ENCODE measurements at places on chromosomes 5 and 9.

GRCh38 chr5:100550531-100551051 is 15.4 kb downstream of the FAM174A start:
- no peaks in the 10 kb centered on the region for H3K4me1 ChIP-seq
- peaks cover 8% of the 10 kb centered on the region for H3K36me3 ChIP-seq
- no peaks in the 10 kb centered on the region for H3K27me3 ChIP-seq
- DNase-seq, result no peak
- no peak overlapping the region for H3K27ac ChIP-seq

GRCh38 chr5:132426525-132427138 is 57.1 kb downstream of the SLC22A5 start:
- peaks cover 3% of the 10 kb centered on the region for H3K36me3 ChIP-seq
- no peak overlapping the region for H3K4me3 ChIP-seq
- DNase-seq, result no peak
- H3K4me1 ChIP-seq, result peaks cover 48% of the 10 kb centered on the region
- peak overlapping the region; percentile 85 for H3K27ac ChIP-seq

GRCh38 chr5:55344392-55344992 is 36.7 kb downstream of the MTREX start:
- H3K27me3 ChIP-seq, result no peaks in the 10 kb centered on the region
- no peak for DNase-seq
- no peak overlapping the region for H3K4me3 ChIP-seq
- no peaks in the 10 kb centered on the region for H3K4me1 ChIP-seq

GRCh38 chr9:137878146-137878941 is 762 bp downstream of the CACNA1B start:
- H3K36me3 ChIP-seq, result peaks cover 2% of the 10 kb centered on the region
- H3K27me3 ChIP-seq, result peaks cover 65% of the 10 kb centered on the region
- peak; percentile 88 for DNase-seq
- H3K4me3 ChIP-seq, result no peak overlapping the region
- peaks cover 2% of the 10 kb centered on the region for H3K4me1 ChIP-seq

DNA sequence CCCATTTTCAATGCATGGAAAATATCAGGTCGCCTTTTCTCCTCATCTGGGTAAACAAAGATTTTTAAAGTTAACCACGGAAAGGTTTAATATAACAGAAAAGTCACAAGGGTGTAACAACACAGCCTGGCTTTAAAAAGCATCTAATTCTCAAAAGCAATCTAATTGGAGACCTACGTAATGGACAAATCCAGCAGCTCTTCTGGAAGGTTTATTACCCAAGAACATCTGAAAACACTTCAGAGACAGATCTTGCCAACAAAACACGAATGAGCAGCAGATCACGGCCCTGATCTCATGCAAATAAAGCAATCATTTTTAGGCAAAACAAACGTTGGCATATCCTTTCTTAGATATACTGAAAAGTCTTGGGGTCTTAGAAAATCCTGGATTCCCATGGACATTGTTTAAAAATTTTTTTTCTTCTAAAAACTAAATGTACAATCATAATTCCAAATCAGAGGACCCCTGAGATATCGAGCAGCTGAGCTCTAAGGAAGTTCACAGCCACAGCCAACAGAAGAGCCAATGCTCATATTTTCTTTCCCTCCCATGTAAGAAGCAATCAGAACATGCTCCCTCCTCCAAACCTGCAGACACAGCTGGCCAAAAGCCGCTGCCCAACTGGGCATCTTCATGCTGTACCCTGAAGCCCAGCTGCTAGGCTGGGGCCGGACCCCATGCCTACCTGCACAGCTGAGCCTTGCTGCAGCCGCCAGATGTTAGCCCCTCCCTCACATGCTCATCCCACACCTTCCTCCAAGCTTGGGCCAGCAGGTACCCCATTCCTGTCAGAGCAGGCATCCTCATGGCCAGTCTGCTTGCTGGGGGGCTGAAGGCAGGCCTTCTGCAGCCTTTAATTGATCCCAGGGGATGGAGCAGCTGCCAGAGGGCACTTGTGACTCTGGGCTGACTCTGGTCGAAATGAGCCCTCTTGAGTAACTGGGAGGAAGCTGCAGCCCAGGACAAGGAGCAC is 11.2 kb downstream of the ANKS6 start:
- no peak for DNase-seq
- H3K4me1 ChIP-seq, result no peaks in the 10 kb centered on the region
- H3K4me3 ChIP-seq, result no peak overlapping the region
- H3K27me3 ChIP-seq, result no peaks in the 10 kb centered on the region

DNA sequence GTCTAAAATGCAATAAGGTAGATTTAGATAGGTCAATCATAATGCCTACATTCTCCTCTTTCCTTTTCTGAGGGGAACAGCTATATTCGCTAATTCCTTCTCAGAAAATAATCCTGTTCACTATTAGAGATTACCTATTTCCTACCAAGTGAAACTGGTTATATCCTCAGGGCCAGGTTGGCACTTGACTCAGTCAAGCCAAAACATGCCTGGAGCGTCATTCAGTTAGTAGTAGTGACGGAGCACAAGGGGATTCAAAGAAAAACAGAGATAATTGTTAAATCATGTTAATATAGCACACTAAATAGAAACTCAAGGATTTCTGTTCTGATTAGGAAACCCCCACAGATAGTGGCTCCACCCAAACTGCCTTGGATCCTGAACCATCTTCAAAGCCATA is 515.4 kb upstream of the PTPRD start:
- DNase-seq, result no peak
- H3K4me1 ChIP-seq, result no peaks in the 10 kb centered on the region
- no peak overlapping the region for H3K27ac ChIP-seq
- no peak overlapping the region for H3K4me3 ChIP-seq

DNA sequence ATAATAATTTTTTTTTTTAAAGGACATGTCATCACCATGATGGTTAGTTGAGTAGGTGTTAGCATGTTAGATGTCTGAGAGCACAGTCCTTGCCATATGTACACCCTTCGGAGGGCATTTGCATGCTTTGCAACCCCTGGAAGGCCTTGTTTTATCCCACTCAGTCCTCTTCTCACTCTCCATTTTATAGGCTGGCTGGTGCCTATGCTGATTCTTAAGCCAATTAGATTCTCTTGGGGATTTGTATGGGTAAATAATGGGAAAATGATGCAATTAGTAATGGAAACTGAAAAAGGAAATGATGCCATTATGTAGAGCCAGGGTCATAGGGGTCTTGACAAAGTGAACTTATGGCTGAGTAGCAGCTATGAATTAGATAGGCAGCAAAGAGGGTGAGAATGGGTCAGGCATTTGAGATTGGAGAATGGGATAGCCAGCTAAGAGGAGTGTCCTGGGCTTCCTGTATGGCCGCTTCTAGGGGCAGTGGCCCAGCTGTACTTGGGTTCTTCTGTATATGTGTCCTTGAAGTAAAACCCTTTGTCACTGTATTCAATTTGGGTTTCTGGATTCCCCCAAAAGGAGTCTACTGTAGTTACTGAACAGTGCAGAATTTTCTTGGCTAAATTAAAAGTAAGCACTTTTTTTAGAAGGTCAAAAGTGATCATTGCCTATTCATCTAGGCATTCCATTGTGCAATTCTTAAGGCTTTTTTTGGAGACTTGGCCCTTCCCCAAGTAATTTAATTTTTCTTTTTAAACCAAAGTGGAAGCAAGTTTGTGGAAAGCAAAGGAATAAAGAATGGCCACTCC is 31.6 kb downstream of the LRRTM2 start:
- H3K36me3 ChIP-seq, result peaks cover 4% of the 10 kb centered on the region
- no peak overlapping the region for H3K4me3 ChIP-seq
- H3K27ac ChIP-seq, result peak overlapping the region; percentile 54
- H3K27me3 ChIP-seq, result no peaks in the 10 kb centered on the region

GRCh38 chr9:96884443-96884842 is 30.1 kb upstream of the ZNF782 start:
- H3K4me3 ChIP-seq, result no peak overlapping the region
- DNase-seq, result no peak
- no peak overlapping the region for H3K27ac ChIP-seq
- H3K4me1 ChIP-seq, result no peaks in the 10 kb centered on the region
- peaks cover 18% of the 10 kb centered on the region for H3K36me3 ChIP-seq

DNA sequence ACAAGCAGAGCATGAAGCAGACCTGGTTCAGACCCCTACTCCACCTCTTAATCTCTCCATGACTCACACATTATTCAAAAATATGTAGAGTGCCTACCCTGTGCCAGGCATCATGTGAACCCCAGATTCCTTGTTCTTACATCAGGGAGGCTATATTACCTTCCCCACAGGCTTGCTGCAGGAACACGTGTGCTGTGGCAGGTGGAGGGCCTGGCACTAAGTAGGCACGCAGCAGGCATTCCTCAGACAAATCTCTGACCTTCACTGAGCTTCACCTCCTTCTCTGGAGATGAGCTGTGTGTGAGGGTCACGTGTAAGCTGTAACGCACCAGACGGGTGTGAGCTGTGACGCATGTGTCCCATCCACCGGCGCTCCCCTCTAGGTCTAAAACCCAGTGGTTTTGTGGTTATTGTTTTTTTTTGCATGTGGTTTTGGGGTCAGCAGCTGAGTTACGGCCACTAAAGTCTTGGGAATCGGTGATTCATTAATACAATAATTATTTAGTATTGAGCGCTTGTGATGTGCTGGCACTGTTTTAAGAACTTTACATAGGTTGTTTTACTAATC is 30.3 kb downstream of the ANGPTL2 start:
- H3K27ac ChIP-seq, result no peak overlapping the region
- H3K36me3 ChIP-seq, result peaks cover 14% of the 10 kb centered on the region
- H3K4me3 ChIP-seq, result no peak overlapping the region
- DNase-seq, result no peak
- H3K4me1 ChIP-seq, result peaks cover 5% of the 10 kb centered on the region

GRCh38 chr5:8884029-8884428 is 661.8 kb downstream of the SEMA5A start:
- H3K4me1 ChIP-seq, result no peaks in the 10 kb centered on the region
- H3K4me3 ChIP-seq, result no peak overlapping the region
- no peak for DNase-seq
- H3K27me3 ChIP-seq, result peaks cover 26% of the 10 kb centered on the region
- no peak overlapping the region for H3K27ac ChIP-seq
- no peaks in the 10 kb centered on the region for H3K36me3 ChIP-seq

DNA sequence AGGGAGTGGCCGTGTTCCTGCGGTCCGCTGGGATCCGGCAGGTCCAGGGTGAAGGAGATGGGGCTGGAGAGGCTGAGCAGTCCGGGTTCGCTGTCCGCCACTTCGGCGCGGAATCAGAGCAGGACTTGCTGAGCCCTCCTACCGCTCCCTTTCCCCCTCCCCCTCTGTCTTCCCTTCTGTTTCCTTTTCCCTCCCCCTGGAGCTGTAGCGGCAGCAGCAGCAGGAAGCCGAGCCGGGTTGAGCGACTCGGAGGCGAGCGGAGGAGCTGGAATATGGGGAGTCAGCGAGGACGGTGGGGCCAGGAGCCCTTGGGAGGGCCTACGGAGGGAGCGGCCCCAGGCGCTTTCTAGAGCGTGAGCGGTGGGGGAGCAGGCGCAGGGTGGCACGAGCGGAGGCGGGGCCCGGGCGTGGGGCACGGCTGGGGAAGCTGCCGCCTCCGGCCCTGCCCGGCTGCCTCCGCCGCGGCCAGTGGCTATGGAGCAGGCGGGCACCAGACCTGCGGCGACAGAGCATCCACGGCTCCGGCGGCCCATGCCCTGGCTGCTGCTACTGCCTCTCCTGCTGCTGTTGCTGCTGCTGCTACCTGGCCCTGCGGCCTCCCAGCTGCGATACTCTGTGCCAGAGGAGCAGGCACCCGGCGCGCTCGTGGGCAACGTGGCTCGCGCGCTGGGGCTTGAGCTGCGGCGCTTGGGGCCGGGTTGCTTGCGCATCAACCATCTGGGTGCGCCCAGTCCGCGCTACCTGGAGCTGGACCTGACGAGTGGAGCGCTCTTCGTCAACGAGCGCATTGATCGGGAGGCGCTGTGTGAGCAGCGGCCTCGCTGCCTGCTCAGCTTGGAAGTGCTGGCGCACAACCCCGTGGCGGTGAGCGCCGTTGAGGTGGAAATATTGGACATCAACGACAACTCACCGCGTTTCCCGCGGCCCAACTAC is at the start of gene PCDHAC2:
Gene PCDHAC2, plus strand, starts transcription at position 184 of the 933 bp plus-strand sequence. Its CDS starts 291 bp downstream, at position 475.
- peaks cover 4% of the 10 kb centered on the region for H3K36me3 ChIP-seq
- peak within 1 kb of the TSS; percentile 96 for H3K27ac ChIP-seq
- peaks cover 47% of the 10 kb centered on the region for H3K4me1 ChIP-seq
- H3K4me3 ChIP-seq, result peak within 1 kb of the TSS; percentile 91
- peak; percentile 72 for DNase-seq
